ENCODE measurements at places on chromosomes 6 and 20.

DNA sequence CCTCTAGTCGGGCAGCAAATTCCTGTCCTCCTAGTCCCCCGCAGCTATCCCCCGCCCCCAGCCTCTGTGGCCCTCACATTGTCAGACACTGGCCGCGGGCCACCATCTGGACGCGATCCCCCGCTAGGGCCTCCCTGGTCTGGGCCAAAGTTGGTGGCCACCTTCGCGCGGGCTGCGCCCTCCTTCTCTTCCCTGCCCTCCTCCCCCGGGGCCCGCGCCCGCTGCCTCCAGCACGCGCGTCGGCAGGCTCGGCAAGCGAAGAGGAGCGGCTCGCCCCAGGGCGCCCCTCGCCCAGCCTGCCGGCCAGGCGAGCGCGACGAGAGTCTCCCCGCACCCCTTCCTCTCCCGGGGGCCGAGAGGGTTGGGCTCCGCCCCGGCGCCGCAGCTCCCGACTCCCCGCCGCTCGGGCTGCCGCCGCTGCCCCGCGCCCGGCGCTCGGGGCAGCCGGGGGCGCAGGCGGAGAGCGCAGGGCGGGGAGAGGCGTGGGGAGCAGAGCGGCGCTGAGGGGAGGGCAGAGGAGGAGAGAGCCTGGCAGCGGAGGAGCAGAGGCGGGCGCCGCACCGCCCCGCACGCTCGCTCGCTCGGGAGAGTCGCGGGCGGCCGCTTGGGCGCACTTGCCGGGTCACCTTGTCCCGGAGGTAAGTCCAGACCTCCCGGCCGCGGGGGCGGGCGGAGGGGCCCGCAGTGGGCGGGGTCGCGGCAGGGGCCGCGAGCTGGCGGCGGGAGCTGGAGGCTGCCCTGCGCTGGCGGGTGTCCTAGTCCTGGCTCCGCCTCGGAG is at the start of gene SYNDIG1:
TSS of gene SYNDIG1 (plus strand) at position 514 of the 778 bp plus-strand sequence. CDS start 73,469 bp downstream, outside the sequence.
- no peak for DNase-seq

DNA sequence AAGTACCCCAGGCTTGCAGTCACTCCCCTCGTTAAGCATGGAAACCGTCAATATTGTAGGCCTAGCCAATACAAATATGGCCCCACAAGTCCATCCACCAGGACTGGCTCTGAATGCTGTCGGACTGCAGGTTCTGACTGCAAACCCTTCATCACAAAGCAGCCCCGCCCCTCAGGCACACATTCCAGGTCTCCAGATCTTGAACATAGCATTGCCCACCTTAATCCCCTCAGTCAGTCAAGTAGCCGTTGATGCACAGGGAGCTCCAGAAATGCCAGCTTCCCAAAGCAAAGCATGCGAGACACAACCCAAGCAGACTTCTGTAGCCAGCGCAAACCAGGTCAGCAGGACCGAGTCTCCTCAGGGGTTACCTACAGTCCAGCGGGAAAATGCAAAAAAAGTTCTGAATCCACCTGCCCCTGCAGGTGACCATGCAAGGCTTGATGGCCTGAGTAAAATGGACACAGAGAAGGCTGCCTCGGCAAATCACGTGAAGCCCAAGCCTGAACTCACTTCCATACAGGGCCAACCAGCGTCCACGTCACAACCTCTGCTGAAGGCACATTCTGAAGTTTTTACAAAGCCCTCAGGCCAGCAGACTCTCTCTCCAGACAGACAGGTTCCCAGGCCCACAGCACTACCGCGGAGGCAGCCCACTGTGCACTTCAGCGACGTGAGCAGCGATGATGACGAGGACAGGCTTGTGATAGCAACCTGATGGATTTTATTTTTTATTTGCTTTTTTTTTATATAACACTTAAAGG is 126.2 kb upstream of the EDN1 start:
- DNase-seq, result no peak

DNA sequence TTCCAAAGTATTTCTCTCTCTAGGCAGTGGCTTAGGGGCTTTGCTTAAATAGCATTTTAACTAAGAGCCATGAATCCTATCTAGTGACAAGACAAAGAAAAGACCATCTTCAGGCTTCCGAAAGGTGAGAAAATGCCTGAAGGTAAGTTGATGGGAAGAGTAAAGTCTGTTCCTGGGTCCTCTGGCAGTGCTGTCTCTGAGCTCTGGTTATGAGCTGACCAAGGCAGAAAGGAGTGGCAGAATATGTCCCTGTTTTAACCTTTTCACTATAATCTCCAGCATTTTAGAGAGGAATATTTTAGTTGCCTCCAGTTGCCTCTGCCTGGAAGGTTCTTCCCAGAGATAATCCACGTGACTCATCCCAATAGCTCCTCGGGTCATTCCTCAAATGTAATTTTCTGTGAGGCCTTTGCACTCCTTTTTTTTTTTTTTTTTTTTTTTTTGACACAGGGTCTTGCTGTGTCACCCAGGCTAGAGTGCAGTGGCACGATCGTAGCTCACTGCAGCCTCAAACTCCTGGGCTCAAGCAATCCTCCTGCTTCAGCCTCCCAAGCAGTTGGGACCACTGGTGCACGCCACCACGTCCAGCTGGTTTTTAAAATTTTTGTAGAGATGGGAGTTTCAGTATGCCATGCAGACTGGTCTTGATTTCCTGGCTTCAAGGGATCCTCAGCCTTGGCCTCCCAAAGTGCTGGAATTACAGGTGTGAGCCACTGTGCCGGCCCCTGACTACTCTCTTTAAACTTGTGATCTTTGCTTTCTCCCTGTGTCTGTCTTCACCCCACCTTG is 3.7 kb upstream of the ARMH2 start:
- no peak for DNase-seq

DNA sequence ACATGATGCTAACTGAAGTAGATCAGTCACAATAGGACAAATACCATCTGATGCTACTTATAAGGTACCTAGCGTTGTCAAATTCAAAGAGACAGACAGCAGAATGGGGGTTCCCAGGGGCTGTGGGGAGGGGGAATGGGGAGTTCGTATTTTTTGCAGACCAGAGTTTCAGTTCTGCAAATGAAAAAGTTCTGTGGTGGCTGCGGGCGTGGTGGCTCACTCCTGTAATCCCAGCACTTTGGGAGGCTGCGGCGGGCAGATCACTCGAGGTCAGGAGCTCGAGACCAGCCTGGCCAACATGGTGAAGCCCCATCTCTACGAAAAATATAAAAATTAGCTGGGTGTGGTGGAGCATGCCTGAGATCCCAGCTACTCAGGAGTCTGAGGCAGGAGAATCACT is 68.1 kb downstream of the SLC22A23 start:
- DNase-seq, result no peak

DNA sequence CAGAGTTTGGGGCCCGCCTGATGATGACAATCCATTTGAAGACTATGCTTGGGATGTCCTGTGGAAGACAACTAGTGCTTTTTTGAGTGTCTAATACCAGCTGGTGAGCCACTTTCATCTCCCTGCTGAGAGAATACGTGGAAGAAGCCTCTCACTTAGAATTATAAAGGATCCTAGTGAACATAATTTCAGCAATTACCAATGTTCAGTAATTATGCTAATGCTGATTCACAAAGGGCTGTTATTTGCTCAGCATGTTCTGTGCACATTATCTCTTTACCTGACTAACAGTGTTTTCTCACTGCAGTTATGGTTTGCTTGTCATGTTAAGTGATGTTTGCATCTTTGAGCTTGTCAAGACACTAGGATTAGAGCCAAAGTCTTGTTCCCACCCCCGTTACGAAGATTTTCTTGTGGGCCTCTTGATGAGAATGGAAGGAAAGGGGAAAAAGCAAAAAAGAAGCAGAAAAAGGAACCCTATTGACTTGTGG is 282.1 kb upstream of the CHD6 start:
- no peak for DNase-seq

- DNase-seq, result no peak
Measured at GRCh38 chr6:2626401-2626800, 124.3 kb downstream of the MYLK4 start.

GRCh38 chr6:43934803-43935602 is 165.0 kb downstream of the VEGFA start:
- DNase-seq, result no peak

GRCh38 chr20:6704132-6704861 is 63.2 kb upstream of the BMP2 start:
- DNase-seq, result no peak

- DNase-seq, result no peak
Measured at GRCh38 chr20:47863315-47863965, 78.2 kb upstream of the SULF2 start.

GRCh38 chr6:56033401-56033800 is 158.0 kb upstream of the BMP5 start:
- no peak for DNase-seq

- no peak for DNase-seq
Measured at GRCh38 chr6:15882345-15882744, 219.5 kb upstream of the DTNBP1 start.
